Substantia nigra (tissue), 51 donors: ENCODE measurements at places on chromosomes 13 and 19.

DNA sequence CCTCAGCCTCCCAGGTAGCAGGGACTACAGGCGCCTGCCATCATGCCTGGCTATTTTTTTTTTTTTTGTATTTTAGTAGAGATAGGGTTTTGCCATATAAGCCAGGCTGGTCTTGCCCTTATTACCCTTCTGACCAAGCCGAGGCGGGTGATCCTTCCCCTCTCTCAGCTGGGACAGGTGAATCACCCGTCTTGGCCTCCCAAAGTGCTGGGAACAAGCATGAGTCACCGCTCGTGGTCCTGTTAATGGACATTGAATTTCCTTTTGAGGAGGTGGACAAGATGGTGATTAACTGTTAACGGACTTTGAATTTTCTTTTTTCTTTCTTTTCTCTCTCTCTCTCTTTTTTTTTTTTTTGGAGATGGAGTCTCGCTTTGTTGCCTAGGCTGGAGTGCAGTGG is 10.6 kb downstream of the CD70 start:
- DNase-seq, result no peak

DNA sequence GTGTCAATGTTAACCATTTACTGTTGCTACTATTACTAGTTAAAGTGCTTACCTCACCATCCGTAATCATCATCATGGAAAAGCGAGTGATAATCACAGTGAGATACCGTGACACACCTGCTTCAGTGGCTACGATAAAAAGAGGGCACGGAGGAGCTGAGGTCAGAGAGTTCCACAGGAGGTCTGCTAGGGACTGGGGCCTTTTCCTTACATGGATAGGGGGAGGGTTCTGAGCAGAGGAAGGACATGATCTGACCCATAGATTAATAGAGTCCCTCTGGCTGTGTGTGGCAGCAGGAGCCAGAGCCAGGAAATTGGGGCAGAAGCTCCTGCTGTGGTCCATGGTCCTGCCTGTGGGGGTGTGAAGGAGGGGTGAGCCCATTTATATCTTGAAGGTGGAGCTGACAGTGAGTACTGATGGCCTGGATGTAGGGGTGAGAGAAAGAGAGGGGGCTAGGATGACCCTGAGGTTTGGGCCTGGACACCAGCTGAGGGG is 136.7 kb downstream of the SIPA1L3 start:
- DNase-seq, result no peak

- no peak for DNase-seq
Observed at GRCh38 chr13:91950803-91951202, 552.4 kb downstream of the GPC5 start.

- no peak for DNase-seq
Observed at GRCh38 chr13:38685974-38686576, 802 bp upstream of the FREM2 start.

DNA sequence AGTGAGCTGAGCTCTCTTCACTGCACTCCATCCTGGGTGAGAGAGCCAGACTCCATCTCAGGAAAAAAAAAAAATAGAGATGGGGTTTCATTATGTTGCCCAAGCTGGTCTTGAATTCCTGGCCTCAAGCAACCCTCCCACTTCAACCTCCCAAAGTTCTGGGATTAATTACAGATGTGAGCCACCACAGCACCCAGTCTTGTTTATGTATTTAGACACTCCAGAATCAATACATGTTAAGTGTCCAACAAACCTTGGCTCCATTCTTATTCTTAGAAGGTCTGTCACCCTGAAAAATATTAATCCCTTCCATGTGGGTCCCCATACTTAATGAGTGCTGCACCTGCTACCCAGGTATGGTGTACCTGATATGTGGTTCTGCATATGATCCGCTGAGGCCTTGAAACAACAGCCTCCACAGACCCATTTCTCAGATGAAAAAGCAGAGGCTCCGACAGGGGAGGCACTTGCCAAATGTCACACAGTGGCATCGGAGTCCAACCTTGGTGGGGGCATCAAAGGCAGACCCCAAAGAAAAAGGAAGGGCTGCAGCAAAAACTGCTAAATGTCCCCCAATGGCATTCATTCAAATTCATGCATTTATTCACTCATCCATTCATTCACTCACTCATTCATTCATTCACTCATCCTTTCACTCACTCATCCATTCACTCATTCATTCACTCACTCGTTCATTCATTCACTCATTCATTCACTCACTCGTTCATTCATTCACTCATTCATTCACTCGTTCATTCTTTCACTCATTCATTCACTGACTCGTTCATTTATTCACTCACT is 16.7 kb downstream of the TICAM1 start:
- DNase-seq, result no peak

GRCh38 chr13:76048675-76049375 is 412.7 kb downstream of the LMO7 start:
- no peak for DNase-seq
